ENCODE measurements at places on chromosomes 11 and 22. TPM values are rescaled to one million over a fixed set of nuclear protein-coding genes. Genes with fewer than 3 reads are reported as not detected.

Gene DNAJC24
- total RNA-seq, result 9.3 TPM

- H3K4me1 ChIP-seq, result peaks cover 13% of the 10 kb centered on the region
- no peak overlapping the region for H3K27ac ChIP-seq
- H3K36me3 ChIP-seq, result no peaks in the 10 kb centered on the region
- H3K4me3 ChIP-seq, result no peak overlapping the region
- no peak for DNase-seq
These were observed 12.2 kb upstream of the RHOD start for GRCh38 chr11:67044496-67044895.

GRCh38 chr11:132253469-132254264 lies 883.3 kb downstream of the NTM start:
- H3K4me3 ChIP-seq, result no peak overlapping the region
- DNase-seq, result no peak
- no peaks in the 10 kb centered on the region for H3K36me3 ChIP-seq
- H3K27me3 ChIP-seq, result peaks cover 78% of the 10 kb centered on the region
- H3K4me1 ChIP-seq, result no peaks in the 10 kb centered on the region
- H3K27ac ChIP-seq, result no peak overlapping the region

Gene PDE3B
- 0.11 TPM for total RNA-seq

GRCh38 chr11:119419834-119420492 lies 3.0 kb downstream of the THY1 start:
- no peaks in the 10 kb centered on the region for H3K36me3 ChIP-seq
- peaks cover 19% of the 10 kb centered on the region for H3K4me1 ChIP-seq
- H3K4me3 ChIP-seq, result no peak overlapping the region
- H3K27ac ChIP-seq, result no peak overlapping the region
- H3K27me3 ChIP-seq, result no peaks in the 10 kb centered on the region

Gene TP53I11
- total RNA-seq, result 32.8 TPM
